ENCODE measurements at places on chromosomes 4 and X.

DNA sequence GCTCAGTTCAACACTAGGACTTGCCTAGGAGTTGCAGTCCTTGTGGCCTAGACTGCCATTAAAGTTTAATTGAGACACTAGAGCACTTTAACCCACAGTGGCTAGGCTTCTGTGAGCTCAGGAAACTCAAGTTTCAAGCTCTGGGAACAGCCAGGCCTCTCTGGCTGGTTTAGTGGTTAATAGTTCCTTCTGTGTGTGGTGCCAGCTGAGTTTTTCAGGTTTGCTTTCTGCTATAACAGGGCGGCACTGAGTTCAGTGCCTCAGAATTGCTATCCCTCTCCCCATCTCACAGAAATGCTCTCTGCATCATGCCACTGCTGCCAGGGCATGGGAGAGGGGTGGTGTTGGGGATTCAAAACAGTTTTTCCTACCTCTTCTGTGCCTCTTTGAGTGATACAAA, 15.9 kb downstream of the MMAA start:
- no peak for DNase-seq

DNA sequence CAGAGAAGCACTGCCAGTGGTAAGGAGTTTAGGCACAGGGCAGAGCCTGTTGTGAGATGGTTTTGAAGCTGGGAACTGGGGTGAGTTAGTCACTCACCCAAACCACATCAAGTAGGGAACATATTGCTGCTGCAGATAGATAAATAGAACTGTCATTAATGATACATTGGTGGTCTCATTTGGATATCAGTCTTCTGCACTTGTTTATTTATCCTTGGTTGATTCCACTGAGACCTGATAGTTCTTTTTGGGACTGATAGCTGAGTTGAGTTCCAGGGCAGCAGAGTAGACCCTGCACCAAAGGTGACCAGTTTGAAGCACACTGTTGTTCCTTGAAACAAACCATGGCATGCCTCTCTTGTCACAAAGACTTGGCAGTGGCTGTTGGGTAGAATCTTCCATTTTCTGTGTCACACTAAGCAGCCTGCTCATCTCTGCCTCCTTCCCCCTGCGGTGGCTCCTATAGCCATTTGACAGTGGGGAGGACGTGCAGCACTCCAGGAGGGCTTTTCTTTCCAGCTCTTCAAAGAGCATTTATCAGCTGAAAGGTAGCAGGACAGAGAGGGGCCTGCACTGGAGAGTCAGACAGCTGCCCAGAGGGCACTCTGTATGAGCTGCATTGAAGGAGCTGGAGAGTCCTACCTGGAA, 59.7 kb upstream of the TMEM164 start:
- DNase-seq = no peak

DNA sequence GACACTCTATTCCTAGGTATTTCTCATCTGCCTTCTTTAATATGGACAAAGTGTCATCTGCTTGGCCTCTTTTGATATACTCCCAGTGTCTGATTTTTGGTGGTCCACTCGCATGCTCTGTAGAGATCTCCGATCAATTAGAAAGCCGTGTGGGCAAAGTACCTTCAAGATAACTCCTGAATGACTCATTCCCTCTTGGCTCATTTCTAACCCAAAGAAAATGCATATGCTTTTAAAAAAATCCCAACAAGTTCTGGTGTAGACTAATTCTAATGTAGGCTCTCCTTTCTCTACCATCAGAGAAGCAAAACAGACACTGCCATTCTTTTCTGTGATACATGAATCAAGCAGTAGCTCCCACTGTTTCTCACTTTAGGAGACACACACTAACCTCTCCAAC, 714.9 kb upstream of the ADGRL3 start:
- DNase-seq = no peak

- no peak for DNase-seq
Measured at GRCh38 chr4:164997324-164997723, 19.9 kb upstream of the TRIM61 start.

- DNase-seq = peak; percentile 67
Measured at GRCh38 chrX:119758731-119759247, 401 bp downstream of the SOWAHD start.

GRCh38 chrX:108025954-108026600, 18.8 kb upstream of the VSIG1 start:
- no peak for DNase-seq

DNA sequence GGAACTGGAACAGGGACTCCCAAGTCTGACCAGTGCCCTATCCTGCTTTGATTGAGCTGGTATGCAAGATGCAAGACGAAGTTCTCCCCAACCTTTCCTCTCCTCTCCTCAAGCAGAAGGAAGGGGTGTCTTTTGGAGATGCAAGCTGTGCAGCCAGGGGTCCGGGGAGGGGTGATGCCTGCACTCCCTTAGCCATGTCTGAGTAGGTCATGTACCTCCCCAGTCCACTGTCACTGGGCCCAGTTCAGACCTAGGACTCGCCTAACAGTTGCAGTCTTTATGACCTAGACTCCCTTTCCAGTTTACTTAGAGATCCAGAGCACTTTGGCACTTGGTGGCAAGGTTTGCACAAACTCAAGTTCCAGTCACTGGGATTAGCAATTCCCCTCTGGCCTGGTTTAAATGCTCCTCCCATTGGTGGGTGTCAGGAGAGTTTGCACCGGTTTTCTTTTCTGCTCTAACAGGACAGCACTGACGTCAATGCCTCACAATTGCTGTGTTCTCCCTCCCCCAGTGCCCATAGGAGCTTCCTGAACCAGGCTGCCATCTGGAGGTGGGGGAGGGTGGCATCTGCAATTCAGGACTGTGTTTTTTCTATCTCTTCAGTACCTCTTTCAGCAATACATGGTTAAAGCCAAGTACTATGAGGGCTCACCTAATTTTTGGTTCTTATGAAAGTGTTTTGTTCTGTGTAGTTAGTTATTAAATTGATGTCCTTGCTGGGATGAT, 782.2 kb downstream of the ARAP2 start:
- no peak for DNase-seq

DNA sequence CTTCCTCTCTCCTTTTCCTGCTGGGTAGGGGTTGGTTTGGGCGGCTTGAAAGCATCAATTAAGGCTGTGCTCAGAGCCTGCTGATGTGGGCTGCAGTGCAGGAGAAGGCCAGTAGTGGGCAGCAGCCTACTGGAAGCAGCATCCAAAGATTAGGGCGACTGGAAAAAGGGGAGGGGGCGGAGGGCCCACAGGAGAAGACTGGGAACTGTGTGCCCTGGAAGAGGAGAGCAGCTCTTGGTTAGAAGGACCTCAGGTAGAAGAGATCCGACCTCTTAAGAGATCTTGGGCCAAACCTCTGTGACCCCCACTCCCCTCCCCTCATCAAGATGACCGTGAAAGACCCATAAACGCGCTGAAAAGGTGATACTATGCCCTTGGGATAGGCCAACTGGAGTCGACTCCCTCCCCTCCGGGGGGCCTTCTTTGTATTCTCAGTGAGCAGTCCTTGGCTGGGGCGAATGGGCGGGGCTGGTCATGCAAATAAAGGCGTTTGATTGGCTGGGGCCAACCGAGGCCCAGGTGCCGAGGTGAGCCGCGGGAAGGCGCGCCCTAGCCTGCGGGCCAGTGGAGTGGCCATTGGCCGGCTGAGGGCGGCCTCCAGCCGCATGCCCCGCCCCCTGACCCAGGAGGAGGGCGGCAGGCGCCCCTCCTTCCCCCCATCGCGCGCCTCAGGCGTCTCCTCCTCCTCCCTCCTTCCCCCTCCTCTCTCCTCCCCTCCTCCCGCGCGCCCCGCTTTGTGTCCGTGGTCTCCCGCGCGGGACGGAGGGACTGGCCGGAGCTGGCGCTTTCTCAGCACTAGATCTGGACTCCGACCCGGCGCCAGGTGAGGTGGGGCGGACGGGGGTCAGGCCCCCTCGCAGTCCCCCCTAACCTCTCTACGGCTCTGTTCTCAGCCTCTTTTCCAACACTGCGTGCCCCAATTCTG, 10.1 kb downstream of the DLG3 start:
- peak; percentile 88 for DNase-seq

DNA sequence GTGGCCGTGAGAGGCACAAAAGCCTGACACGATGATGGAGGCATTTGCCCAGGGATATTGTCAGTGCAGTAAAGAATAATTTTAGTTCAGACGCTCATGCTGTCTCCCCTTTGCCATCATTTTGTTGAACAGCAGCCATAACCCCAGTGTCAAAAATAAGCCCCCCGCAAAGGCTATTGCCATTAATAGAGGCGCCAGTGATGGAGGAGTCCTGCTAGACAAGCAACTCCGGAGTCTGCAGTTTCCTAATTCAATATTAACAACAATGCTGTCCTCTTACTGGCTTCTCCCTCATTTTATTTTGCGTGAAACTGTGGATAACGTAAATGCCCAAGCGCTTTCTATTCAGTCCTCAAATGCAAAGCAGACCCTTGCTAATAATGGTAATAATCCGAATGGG, 603 bp upstream of the SMS start:
- DNase-seq = peak; percentile 16

GRCh38 chrX:68421636-68422035, 11.7 kb downstream of the OPHN1 start:
- no peak for DNase-seq

DNA sequence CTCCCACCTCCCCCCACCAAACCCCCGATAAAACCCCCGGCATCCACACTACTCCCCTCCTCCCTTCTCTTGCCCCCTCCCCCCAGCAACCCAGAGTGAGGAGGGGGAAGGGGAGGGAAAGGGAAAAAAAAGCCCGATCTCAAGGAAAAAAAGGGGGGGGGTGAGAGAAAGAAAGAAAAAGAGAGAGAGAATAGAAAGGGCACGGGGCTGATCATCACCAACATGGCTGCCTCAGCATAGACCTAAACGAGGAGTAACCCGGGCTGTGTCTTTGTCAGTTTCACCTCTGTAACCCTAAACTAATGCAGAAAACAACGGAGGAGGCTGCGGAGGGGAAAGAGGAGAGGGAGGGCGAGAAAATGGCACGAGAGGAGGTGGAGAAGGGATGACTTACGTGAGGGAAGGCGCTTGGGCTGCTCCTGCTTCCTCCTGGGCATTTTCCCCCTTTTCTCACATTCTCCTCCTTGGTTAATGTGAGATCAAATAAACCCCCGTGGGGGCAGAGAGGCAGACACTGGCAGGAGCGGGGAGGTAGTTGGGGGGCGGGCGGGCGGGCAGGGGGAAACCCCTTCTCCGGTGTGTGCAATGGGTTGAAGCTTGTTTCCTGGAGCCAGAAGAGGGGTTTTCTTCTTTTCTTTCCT, 532 bp downstream of the ZNF827 start:
- DNase-seq = peak; percentile 60

DNA sequence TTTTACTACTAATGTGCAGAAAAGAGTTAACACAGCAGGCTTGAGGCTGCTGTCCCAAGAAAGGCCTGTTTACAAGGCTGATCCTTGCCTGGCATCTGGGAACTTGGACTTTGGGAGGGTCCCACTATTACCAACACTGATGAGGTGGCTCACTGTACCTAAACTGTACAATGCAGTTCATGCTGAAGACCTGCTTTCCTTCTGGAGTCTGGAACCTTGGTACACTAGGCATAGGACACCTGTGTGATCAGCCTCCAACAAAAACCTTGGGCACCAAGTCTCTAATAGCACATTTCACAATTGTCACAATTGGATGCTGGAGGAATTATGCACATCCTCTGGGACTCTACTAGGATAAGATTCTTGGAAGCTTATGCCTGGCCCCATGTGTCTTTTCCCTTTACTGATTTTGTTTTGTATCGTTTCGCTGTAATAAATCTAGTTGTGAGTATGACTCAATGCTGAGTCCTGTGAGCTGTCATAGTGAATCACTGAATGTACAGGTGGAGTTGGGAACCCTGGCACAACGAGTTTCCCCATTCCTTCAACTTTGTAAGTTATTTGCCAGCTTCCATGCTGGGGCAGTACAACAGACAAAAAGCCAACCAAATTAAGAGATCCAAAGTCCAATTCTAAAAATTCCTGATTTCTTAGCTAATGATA, 45.9 kb downstream of the TEC start:
- DNase-seq = no peak

DNA sequence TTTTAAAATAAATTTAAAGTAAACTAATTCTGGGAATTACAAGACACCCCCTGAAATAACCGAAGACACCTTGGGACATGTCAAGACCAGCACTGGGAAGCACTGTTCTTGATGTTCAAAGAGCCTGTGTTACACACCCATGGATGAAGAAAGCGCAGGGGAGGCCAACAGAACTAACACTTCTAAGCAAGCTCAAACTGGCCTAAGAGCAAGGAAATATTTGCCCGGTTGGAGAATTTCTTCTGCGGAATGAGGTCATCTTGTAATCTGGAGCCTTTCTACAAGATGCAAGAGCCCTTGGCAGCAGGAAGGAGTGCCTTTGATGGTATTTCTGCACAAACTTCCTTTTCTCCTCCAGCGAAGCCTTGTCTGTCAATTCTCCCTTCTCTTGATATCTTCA, 9.3 kb upstream of the EFHC2 start:
- no peak for DNase-seq

- DNase-seq = peak; percentile 22
Measured at GRCh38 chr4:16192057-16192456, 34.2 kb downstream of the TAPT1 start.

- no peak for DNase-seq
Measured at GRCh38 chrX:143287236-143287635, 230.0 kb downstream of the SPANXN3 start.

GRCh38 chrX:77009691-77010090, 437.5 kb upstream of the FGF16 start:
- no peak for DNase-seq

DNA sequence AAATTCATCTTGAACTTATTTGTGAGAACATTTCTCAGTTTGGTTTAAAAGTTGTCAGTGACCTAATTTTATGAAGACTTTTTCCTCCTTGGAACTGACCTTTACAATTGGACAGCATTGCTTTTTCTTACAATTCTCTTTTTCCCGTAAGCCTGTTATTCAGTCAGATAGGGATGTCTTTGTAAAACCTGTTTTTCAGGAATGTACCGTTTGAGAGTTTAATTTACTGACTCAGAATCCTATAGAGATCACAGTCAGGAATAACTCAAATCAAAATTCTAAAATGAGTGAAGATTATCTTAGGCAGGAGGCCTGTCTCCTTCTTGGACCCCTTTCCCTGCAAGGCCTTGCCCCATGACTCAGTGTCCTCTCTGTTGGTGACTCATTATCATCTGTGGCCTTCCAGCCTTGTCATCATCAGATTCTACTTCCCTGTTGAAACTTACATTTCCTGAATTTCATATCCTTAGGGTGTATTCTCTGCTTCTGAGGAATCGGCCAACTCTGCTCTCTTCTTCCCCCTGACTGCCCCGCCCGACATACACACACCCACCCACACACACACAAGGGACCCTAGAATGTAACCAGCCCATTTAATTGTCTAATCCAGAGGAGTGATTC, 99.8 kb downstream of the ARHGAP10 start:
- DNase-seq = no peak

- no peak for DNase-seq
Measured at GRCh38 chrX:111035256-111035655, 60.7 kb upstream of the PAK3 start.

DNA sequence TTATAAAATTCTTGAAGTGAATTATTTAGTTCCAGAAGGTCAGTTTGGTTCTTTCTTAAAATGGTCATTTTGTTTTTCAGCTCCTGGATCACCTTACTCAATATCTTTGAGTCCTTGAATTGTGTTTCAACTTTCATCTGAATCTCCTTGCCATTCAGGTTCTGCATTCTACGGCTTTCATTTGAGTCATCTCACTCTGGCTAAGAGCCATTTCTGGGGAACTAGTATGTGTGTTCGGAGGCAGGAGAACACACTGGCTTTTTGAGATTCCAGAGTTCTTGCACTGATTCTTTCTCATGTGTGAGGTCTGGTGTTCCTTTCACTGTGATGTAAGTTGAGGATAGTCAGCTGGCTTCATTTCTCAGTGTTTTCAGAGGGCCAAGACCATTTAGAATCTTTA, 708.4 kb upstream of the FRG1 start:
- no peak for DNase-seq

- DNase-seq = peak; percentile 15
Measured at GRCh38 chr4:1458581-1458980, 52.3 kb upstream of the NKX1-1 start.

- no peak for DNase-seq
Measured at GRCh38 chr4:157898836-157899605, 273.8 kb downstream of the GASK1B start.

Measured in SK-N-SH (cell line).